GM23248 (cell line): ENCODE measurements at places on chromosomes 2 and 18.
A peak's percentile ranks its signal among the peaks of the same experiment; 100 is the strongest.

GRCh38 chr18:80022613-80023012 lies 11.6 kb upstream of the RBFA start:
- DNase-seq = peak; percentile 40

- DNase-seq = no peak
Measured at GRCh38 chr2:54588244-54588899, 132.2 kb downstream of the SPTBN1 start.

GRCh38 chr18:4603955-4604354 lies 148.8 kb upstream of the DLGAP1 start:
- no peak for DNase-seq

DNA sequence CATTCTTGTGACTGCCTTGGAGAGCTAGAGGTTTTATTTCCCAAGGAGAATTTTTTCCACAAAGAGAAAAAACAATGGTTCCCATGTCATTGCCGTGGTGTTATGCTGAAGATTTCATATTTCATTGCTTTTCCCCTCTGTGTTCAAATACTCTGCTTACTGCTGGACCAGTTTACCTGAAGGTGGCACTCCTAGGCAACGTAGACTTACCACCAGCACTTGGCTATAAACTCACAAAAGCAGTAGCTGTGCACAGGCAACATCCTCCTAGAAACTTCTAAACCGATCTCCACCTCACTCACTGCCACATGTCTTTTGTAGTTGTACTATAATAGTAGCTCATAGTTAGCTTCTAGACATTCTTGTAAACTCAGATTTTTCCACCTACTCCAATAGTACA lies 1319.7 kb upstream of the CRIM1 start:
- no peak for DNase-seq

DNA sequence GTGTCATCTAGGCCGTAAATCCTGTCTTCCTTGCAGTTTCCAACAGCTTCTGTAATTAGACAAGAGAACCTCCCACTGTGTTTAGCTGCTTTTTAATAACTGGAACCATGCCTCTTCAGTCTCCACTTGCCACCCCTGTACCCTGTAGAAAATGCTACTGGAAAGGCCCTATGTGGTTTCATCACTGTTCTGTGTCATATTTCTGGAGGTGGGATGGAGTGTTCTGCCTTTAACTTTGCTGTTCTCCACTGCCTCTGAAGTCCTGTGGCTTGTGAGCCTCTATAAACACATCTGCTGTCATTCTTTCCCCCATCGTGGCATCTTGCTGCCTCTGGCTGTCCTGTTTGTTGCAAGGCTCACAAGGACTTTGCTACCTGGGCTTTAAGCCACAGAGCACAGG lies 17.9 kb downstream of the MGAT5 start:
- DNase-seq = no peak

DNA sequence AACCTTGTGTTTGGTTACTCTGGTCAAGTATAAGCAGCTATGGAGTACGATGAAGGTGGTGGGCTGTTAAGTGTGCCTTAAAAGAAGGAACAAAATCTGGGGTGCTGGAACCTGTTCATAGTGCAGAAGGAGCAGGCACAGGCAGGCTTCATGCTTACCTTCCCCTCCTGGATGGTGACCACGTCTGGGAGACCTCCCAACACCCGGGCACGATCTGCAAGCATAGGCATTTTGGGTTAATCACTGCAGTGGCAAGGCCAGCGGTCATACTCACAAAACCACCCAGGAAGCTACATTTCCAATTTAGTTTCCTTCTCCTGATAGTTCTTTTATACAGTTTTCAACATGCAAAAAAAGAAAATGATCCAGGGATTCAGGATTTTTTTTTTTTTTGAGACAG lies 58.7 kb upstream of the LPIN2 start:
- DNase-seq = no peak

GRCh38 chr2:232458661-232459418 lies 2.9 kb downstream of the ALPI start:
- no peak for DNase-seq

- no peak for DNase-seq
Measured at GRCh38 chr2:109336296-109336695, 207.3 kb downstream of the SH3RF3 start.

DNA sequence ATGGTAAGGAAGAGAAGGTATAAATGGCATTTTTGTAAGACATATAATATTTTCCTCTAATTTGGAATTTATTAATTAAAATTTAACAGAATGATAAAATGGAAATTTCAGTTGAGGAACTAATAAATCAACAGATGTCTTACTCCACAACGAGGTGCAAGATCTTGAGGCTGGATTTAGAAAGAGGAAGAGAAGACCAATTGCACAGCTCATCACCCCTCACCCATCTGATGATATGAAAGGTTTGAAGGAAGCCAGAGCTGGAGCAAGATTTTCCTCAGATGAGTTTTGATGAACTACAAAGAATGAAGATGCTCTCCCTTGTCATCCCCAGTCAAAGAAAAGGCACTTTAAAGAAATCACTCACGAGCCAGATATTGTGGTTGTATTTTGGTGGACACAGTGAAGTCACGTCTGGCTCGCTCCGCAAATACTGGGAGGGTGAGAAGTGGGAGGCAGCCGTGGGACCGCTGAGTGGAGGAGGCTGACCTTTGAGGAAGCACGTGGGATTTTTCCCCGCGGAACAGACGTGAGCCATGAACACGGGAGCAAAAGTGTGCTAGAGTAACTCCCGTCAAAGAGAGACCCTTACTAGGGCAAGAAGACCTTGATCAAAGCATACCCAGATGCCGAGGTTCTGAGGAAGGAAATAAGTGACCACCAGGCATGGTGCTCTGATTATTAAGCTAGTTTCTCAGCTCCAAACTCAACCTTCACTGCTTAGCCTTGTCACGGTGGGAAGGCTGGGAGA lies 511.4 kb downstream of the RNF144A start:
- DNase-seq = no peak

DNA sequence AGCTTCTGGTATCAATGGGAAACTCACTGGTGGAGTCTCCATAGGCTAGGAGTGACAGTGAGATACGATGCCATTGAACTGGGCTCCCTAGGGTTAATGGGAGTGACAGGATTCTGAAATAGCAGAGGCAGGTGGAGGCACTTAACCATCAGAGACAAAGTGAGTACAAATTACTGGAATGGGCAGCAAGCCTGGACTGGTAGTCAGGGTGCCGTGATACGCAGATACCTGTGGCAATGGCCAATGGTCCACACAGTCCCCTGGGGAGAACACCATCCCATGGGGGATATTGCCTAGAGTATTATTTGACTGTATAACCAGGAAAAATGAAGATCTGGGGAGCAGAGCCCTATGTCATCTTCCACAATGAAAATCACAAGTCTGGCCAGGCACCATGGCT lies 17.3 kb downstream of the CHCHD5 start:
- no peak for DNase-seq

DNA sequence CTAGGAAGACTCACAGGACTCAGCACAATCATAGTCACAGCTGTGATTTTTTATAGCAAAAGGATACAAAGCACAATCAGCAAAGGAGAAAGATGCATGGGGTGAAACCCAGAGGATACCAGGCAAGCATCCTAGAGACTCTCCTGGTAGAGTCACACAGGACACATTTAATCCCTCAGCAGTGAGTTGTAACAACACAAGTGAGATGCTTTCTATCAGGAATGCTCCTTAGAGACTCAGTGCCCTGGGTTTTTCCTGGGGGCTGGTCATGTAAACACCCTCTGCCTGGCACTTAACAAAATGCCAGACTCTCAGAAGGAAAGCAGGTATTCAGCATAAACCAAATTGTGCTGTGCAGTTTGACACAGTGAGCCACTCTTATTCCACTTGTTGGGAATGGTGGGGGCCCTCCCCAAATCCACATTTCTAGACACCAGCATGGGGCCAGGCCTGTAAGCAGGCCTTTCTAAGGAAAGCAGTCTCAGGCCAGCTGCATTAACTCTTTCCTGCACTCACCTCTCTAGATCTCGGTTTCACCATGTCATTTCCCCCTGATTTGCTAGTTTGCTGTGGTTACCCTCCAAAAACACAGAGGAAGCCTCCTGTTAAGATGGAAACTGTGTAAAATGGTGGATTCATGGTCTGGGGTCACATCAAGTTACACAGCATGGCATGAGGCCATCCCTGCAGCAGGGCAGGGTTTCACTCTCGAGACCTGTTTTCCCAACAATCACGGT lies 16.9 kb upstream of the RNU4ATAC start:
- DNase-seq = no peak

DNA sequence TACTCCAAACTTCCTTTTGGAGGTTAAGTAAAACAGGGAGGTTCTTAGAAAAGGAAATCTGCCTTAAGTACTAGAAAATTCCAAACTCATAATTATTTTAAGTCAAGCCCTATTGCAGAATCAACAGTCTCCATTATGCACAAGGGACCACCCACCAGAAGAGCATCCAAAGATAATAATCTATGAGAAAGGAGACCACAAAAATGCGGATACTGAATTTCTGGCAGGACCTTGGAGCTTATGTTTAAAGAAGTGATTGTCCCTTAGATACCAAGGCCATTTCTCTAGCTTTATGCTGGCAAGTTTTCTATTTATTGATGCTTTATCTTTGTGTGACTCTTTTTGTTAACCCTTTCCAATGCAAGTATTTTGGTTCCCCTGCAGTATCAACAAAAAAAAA lies 404.0 kb upstream of the MMADHC start:
- peak; percentile 20 for DNase-seq

DNA sequence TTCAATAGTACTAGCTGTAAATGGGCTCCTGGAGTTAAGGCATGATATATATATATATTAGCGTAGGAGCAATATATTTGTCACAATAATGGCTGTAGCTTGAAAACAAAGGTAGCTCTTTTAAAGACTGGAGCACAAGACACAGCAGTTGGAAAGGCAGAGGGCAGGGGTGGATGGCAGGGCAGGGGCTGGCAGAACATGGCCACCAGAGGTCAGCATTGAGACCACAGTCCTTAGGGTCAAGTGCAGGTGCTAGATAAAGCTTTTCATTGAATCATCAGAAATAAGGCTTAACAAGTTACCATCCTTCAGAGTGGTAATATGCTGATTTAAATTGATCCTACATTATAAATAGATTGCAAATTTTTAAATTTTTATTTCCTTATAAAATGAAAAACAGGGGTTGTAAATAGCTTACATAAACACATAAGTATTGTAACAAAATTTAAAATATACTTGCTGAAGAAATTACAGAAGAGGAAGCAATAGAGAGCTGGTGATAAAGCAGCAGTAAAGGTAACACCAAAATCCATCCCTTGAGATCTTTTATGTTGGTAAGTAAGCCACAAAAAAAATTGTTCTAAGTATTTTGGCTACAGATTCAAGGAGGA lies 161.2 kb upstream of the PIEZO2 start:
- DNase-seq = peak; percentile 61

- DNase-seq = no peak
Measured at GRCh38 chr2:201228912-201229290, 31.4 kb upstream of the CASP8 start.
